Sigmoid colon (tissue), 7 donors: ENCODE measurements at places on chromosomes 2 and 18. TPM values are rescaled to one million over a fixed set of nuclear protein-coding genes. Genes with fewer than 3 reads are reported as not detected.

DNA sequence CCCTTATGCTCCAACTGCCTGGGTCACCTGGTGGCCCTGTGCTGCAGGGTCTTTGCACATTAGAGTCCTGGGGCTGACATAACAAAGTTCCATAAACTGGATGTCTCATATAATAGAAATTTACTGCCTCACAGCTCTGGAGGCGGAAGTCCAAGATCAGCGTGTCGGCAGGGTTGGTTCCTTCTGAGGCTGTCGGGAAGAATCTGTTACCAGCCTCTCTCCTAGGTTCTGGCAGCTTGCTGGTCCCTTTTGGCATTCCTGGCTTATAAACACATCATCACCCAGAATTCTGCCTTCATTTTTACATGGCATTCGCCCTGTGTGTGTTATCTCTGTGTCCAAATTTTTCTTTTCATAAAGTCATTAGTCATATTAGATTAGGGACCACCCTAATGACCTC lies 170.5 kb downstream of the NDUFA10 start:
- no peak for DNase-seq

Gene CABLES1
- total RNA-seq = 3.9 TPM

Gene ODC1
- 44.6 TPM for total RNA-seq

DNA sequence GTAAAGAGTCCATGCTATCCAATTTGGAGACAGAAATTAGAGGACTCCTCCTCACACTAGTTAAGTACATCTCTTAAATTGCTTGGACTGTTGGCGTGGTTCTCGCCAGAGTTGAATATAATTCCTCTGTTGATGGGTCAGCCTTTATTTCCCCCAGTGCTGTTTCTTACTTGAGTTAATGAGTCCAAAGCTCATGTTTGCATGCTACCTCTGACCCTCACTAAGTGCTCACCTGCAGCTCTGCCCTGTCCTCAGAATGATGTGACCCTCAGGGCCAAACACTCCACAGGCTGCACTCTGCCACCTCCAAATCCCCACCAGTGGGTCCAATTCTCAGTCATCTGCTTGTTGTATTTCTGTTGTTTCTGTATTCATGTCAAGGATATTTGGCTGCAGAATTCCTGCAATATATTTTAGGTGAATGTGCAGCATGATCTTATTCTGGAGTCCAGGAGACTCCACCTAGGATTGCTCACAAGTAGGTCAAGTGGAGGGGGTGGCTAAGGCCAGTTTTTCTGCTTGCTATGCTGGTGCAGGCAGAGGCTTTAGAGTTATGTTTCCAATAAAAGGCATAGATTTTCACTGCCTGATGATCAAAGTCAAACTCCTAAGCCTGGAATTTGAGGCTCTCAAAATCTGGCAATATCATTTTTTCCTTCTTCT lies 37.8 kb downstream of the RDH14 start:
- no peak for DNase-seq

DNA sequence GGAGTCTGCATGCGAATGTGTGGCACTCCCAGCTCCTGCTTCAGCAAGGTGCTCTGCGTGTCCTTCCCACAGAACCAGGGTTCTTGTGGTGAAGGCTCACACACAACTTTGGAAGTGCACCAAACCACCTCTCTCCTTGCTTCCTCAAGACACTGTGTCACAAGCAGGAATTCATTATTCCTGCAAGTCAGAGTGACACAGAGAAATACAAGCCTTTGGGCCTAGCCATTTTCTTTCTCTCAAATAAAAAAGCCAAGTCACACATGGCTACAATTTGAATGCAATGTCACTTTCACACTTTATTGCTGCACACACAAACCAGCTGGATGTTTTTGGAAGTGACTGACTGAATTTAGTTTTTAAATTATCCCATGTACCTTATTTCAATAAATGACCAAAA lies 30.1 kb upstream of the THOC1 start:
- no peak for DNase-seq

- DNase-seq = no peak
These were observed 225.7 kb upstream of the FANCL start for GRCh38 chr2:58466804-58467203.

Gene SLC38A11
- 0.83 TPM for total RNA-seq

GRCh38 chr2:75064691-75065396 lies 106.4 kb downstream of the POLE4 start:
- DNase-seq = peak; percentile 65

GRCh38 chr2:158205215-158205614 lies 103.5 kb downstream of the UPP2 start:
- no peak for DNase-seq

DNA sequence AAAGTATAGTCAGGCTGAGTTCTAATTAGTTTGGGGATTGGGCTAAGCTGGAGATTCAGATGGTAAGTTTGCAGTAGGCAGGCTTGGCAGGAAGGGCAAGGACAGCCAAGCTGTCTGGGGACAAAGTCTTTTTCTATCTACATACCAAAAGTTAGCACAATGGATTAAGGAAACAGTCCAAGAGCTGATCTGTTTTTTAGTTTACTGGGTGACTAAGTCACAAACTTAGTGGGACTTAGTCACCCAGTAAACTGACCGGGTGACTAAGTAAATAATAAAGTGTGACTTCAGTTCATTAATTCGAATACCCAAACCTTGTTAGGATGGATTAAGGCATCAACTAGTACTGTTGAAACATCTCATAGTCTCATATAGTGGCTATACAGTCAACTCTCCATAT lies 1386.0 kb upstream of the CELF4 start:
- no peak for DNase-seq

- DNase-seq = no peak
These were observed 352.7 kb downstream of the CDH7 start for GRCh38 chr18:66103550-66103949.

Gene CD226
- 0.55 TPM for total RNA-seq

GRCh38 chr2:128388499-128388941 lies 69.9 kb upstream of the HS6ST1 start:
- peak; percentile 14 for DNase-seq

Gene DCC
- total RNA-seq = 0.36 TPM

- no peak for DNase-seq
These were observed 31.5 kb downstream of the EHBP1 start for GRCh38 chr2:62736899-62737559.

GRCh38 chr2:16026816-16027501 lies 86.6 kb downstream of the MYCN start:
- DNase-seq = no peak

- no peak for DNase-seq
These were observed 1101.0 kb upstream of the GYPC start for GRCh38 chr2:125554956-125555355.

Gene WNT6
- 2.9 TPM for total RNA-seq

- DNase-seq = no peak
These were observed 69.9 kb upstream of the HK2 start for GRCh38 chr2:74763962-74764428.

DNA sequence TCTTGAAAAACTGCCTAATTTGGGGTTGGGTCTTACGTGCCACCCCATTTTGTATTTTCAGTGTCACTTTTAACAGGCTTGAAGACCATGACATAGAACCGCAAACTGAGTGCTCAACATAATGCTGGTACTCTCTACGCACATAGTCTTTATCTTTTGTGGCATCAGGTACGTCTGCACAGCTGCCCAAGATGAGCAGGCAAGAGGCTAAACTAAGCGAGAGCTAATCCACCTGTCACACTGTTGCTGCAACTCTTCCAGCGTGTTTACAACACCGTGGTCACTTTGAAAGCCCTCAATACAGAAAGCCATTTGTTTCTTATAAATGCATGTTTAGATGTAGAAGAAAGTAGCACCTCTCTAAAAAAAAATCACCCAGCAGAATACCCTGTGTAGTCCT lies 270.0 kb upstream of the TCF4 start:
- no peak for DNase-seq

DNA sequence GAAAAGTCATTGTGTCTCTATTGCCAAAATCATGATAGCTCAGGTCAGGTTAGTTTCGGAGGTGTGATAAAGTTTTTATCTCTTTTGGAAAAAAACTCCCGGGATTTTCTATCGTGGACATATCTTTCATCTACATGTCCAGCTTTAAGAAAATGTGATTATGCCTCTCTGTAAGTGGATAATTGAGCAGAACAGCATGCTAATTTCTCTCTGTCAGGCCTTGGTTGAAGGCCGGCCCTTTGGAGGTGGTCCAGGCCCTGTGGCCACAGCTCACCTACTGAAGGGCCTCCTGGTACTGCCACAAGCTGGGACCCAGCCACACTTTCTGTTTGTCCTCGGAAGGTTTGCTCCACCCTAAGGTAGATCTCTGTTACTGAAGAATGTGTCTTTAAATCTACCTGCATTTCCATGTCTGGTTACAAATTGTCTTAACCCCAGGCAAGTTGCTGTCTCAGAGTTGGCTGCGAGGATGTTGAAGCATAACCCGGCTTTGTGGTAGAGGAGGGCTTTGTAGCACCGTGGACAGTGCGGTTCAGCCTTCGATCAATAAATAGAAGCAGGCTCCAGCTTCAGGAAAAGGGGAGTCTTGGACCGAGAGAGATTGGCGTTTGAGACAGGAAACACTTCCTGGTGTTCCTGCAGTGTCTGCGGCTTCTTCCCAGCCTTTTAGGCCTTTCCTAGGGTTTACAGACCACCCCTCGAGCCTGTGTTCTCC lies 25.5 kb downstream of the TCF7L1 start:
- DNase-seq = no peak

Gene SIGLEC15
- not detected for total RNA-seq

DNA sequence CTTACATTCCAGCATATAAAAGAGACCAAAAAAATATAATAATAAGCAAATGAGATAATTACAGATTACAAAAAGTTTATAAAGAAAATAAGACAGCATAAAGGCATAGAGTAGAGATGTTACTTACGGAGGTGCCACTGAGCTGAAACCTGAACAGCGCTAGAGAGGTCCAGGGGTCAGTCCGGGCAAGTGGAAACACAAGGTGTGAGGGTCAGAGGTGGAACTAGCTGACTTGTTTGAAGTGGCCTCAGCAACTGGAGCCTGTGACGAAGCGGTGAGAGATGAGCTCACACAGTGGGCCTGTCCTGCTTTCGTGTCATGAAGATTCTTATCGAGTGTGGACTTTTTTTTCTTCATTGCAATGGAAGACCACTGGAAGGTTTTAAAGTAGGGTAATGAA lies 288.3 kb upstream of the TANK start:
- no peak for DNase-seq

Gene DNPEP
- 62.8 TPM for total RNA-seq

DNA sequence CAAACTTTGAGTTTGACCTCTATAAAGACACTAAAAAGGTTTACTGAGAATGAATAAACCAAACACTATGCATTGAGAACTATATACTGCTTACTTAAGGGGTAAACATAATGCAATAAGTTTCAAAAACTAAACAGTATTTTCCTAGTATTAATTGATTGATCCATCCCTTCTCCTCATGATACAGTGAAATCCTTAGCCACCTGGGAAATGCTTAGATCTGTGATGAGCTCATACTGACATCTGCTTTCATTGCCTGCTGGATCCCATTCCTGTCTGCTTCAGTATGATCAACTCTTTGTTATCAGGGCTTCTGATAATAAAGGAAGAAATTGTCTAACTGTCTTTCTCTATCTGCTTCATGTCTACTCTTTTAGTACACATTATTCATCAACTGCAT lies 74.9 kb upstream of the UBE2E3 start:
- no peak for DNase-seq

Gene GALNT5
- under 0.01 TPM for total RNA-seq

- DNase-seq = no peak
These were observed 180.9 kb downstream of the PID1 start for GRCh38 chr2:229090225-229090624.

- DNase-seq = peak; percentile 79
These were observed 38.6 kb upstream of the NOTO start for GRCh38 chr2:73163483-73164367.

Gene PLA2R1
- total RNA-seq = 12.2 TPM

GRCh38 chr2:37268111-37268510 lies 36.7 kb downstream of the NDUFAF7 start:
- DNase-seq = no peak

Gene GAL3ST2
- total RNA-seq = 0.33 TPM

Gene SDC1
- 1.5 TPM for total RNA-seq

Gene SIX3
- not detected for total RNA-seq

DNA sequence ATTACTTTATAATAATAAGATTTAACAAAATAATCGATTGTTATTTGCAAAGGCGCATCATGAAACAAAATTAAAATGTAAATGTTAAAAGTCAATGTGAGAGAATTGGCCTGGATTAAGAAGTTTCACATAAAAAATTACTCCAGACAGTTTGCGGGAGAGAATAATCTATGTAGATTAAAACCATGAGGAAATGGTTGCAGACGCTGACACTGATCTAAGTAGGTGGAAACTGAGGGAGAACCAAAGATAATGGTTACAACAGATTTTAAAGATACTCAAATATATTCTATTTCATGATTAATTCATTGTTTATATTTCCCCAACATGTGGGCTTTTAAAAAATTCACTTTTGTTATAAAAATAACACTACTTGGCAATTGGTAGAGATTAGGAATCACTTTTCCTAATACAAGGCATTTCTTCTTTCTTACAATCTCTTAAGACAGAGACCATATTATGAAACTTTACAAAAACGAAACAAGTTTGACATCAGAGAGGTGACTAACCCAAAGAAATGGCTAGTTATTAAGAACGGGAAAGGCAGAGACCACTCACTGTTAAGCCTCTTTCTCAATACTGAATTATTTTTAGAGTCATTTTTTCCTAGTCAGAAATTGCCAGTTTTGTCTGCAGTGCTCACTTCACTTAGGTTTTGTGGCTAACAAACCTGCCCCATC lies 1.6 kb downstream of the KANSL1L start:
- DNase-seq = no peak

DNA sequence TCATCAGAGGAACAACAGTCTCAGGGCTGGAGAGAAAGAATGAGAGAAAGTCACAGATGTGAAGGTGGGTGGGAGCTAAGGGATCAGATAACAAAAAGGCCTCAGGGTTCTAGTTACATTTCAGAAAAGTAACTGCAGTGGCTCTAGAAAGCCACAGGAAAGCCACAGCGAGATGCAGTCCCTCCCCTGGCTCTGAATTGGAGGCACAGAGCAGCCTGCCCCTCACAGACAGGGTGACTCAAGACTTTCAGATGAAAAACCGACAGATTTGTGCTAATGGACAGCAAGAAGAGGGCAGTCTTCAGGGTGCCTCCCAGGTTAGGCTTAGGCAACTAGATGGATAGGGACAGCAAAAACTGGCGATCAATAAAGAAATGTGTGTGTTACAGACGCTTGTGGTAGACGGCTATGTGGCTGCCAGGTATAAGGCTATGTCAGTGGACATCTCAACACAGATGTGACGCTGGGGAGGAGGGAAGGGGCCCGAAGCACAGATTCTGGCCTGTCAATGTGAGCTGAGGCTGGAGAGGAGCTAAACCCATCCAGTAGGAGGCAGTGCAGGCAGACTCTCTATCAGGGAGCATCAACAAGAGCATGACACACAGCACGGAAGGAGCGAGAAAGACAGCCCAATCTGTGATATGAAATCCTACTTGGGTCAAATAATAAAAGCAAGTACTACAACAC lies 26.2 kb downstream of the UNC50 start:
- DNase-seq = no peak

DNA sequence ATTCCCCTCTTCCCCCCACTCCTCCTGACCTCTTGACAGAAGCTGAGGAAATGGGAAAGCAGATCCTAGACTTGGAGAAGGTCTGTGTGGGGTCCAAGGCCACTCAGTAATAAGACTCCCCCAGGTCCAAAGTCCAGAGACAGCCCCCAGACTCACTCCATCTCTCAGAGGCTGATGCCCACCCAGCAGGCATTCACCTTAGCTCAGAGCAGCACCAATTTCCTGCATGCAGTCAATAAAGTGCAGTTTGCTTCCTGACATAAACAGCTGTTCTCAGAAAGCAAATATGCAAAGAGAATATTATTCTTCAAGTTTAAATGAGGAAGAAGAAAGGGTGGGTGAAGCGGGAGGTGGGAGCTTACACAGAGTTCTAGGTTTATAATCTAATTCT lies 84.1 kb upstream of the RTN4 start:
- no peak for DNase-seq

Gene AGAP1
- total RNA-seq = 21.0 TPM

Gene MRO
- 2.5 TPM for total RNA-seq

- DNase-seq = no peak
These were observed 13.7 kb downstream of the CFAP65 start for GRCh38 chr2:219027511-219028055.
